NCI-H524 (cell line): ENCODE measurements at places on chromosomes 11 and 22.

DNA sequence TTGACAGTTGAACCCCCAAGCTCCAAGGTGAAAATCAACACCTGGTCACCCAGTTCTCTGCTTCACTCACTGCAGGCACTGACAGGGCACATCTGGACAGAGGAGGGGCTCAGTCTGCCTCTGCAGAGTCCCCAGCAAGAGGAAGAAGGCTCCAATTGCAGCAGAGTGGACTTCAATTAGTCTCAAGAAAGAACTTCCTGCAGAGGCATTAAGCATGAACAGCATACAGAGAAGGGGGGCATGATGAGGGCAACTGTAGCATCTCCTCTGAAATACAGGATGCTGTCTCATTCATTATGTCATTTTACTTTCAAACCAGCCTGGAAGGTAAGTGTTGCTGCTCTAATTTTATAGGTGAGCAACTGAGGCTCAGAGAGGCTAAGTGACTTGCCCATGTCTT, 11.1 kb downstream of the GDPD5 start:
- no peak for DNase-seq

- no peak for DNase-seq
Measured at GRCh38 chr11:29963036-29963435, 53.8 kb downstream of the KCNA4 start.

DNA sequence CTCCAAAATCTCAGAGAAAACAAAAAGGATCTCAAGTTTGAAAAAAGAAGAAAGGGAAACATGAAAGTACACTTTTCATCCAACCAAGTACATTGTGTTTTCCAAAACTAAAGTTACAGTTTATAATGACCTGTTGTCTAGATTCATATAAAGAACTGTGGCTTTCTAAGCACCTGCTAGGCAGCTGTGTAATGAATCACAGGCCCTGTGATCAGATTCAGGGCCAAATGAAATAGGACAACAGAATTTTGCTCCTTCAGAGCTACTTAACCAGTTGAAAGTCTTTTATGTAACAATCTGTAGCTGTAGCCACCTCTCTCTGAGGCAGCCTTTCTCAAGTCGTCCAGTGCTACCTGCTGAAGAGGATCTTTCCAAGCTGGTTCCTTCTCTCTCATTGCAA, 960.0 kb upstream of the RAG2 start:
- DNase-seq: no peak

- no peak for DNase-seq
Measured at GRCh38 chr11:69085490-69086095, 36.9 kb downstream of the TPCN2 start.

DNA sequence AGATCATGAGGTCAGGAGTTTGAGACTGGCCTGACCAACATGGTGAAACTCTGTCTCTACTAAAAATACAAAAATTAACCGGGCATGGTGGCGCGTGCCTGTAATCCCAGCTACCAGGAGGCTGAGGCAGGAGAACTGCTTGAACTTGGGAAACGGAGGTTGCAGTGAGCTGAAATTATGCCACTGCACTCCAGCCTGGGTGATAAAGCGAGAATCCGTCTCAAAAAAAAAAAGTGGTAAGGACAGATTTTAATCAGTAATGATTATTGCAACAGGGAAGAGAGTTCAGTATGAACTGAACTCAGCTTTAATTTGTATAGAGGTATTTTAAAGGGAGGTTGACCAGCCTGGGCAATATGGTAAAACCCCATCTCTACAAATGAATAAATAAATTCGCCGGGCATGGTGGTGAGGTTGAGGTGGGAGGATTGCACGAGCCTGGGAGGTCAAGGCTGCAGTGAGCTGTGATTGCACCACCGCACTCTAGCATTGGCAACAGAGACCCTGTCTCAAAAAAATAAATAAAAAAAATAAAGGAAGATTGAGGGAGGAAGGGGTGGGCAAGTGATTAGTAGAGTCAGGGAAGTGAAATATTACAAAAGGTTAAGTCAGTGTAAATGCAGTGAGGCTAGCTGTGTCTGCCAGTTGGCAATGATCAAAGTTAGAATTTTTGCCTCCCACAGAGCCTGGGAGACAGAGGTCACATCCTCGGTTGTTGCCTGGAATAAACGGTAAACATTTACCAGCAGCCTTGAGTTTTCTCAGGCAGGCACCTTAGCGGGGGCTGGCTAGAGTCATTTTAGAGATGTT, 2.6 kb upstream of the MCM5 start:
- no peak for DNase-seq

- no peak for DNase-seq
Measured at GRCh38 chr11:109968781-109969180, 124.4 kb upstream of the ZC3H12C start.

- no peak for DNase-seq
Measured at GRCh38 chr22:18042685-18043084, 18.3 kb upstream of the MICAL3 start.

DNA sequence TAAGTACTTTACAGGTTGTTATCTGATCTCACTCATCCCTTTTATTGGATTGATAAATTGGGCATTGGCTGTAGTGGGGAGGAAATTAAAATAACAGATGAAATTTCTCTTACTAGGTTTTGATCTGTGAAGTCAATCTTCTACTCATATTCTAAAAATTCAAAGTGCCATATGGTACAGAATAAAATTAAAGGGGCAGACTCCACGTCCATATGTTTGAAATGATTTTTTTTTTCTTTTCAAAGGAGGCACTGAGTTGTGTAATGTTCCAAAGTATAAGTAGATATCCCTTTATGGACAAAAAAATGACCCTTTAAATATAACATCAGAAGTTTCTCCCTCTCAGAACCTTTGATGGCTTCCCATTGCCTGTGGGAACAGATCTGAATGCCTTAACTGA, 207.4 kb downstream of the DBX1 start:
- no peak for DNase-seq

DNA sequence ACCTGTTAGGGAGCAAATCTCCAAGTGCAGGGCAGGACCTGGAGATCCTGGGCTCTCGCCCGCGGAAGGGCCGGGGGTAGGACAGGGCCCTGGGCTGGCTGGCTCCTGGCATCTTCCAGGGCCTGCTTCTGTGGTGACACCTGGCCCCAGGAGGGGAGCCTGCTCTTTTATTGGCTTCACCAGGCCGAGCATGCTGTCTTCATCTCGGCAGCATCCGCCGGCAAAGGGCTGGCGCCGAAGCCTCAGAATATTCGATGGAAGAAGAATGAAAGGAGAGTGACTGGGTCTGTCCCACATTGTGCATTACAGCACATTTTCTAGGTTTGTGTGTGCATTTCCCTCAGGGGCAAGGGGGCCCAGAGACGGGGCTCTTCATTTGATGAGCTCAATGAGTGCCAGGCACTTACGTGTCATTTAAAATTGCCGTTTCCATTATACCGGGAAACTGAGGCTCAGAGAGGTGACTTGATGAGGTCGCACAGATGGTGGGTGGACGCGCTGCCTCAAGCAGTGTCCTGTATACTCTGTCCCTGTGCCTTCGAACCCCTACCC, 70.0 kb downstream of the RBX1 start:
- DNase-seq: no peak

- peak; percentile 16 for DNase-seq
Measured at GRCh38 chr11:47466701-47467250, 17.8 kb upstream of the RAPSN start.

- no peak for DNase-seq
Measured at GRCh38 chr11:125978778-125979407, 33.0 kb downstream of the VSIG10L2 start.

- DNase-seq: no peak
Measured at GRCh38 chr22:45632791-45633515, 38.7 kb upstream of the ATXN10 start.

DNA sequence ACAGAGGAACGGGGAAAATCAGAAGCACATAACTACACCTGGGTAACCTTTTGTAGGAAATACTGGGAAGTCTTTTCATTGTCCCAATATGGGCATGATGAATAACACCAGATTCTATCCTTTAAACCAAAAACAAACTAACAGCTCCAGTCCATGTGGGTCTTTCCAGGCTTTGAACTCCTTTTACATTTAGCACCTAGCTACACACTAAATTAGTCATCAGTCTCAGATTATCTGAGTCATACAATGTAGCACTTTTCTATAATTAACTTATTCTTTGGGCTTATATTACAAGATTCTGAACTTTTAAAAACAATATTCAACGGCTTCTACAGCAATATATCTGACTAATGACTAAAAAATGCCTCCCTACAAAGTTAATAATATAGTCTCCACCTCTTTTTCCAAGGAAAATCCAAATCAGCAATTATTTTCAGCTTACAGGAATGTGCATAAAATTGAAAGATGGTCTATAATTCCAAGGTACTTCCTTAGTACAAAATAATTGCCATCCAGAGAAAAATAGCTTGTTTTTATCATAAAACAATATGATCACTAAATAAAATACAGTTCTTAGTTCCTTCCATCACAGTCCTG, 26.3 kb downstream of the STK33 start:
- no peak for DNase-seq

DNA sequence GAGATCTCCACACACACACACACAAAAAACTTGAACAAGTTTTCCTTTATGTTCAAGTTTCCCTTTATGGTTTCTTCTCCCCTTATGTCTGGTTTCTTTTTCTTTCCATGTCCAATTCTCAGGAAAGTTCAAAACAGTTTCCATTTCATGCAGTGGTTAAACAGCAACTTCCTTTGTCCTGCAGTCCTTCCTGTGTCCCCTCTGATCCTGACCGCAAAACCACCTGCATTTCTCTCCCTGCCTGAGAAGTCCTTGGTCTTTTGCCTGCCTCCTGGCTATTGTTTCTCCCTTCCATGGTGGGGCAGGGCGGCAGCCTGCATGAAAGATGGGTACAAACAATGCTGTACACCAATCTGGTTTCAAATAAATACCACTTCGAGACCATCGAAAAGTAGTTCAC, 58.3 kb upstream of the SORL1 start:
- no peak for DNase-seq

- no peak for DNase-seq
Measured at GRCh38 chr11:124536520-124536919, 6.9 kb downstream of the OR8B12 start.

DNA sequence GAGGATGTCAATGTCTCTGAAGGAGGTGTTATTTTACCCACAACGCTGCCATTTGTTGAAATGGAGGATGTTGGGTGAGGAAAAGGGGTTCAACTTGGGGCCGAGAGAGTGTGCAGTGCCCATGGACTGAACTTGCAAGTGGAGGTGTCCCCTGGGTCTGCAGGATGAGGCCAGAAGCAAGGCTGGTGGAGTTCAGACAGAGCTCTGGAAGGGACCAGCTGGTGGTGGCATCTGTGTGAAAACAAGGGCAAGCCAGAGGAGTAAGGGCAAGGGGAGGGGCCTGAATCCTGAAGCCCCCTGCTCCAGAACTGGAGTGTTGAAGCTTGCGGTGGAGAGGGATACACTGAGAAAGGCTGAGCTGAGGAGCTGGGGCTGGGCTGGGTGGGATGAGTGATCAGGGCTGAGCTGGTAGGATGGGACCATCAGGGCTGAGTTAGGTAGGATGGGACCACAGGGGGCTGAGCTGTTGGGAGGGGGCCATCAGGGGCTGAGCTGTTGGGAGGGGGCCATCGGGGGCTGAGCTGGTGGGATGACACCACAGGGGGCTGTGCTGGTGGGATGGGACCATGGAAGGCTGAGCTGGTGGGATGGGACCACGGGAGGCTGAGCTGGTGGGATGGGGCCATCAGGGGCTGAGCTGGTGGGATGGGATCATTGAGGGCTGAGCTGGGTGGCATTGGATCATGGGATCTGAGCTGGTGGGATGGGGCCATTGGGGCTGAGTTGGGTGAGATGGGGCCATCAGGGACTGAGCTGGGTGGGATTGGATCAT, 13.4 kb upstream of the CTSD start:
- DNase-seq: no peak

DNA sequence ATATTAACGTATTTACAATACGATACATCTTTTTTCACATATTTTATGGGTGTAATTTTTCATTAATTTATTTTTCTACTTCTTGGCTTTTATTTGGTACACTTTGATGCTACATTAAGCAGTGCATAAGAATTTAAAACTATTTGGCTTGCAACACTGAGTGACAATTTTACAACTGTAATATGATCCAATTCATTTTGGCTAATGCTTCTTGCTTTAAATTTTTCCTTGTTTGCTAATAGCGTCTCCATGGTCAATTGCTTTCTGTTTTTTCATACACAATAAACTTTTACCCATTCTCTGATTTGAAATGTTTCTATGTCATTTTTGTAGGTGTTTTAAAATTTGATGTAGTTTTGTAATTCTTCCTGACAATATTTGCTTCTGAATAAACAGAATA, 773.2 kb downstream of the FAM181B start:
- no peak for DNase-seq

GRCh38 chr11:1047595-1048156, 11.2 kb upstream of the MUC6 start:
- no peak for DNase-seq

GRCh38 chr11:126415128-126415527, 59.6 kb downstream of the ST3GAL4 start:
- no peak for DNase-seq

DNA sequence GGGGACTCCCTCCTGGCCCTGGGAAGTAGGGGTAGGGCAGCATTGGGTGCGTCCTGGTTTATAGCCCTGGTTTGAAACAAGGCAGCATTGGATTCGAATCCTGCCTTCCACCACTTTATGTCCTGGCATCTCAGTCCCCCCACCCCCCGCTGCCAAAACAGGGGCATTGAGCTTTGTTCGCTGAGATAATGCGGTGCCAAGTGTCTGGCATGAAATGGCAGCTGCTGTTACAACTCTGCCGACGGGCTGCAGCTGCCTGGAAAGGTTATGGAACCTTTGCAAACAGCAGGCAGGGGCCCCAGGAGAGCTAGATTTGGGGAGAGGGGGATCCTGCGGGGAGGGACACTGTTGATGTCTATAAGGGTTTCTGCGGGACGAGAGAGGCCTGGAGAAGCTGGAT, 1.9 kb downstream of the TST start:
- no peak for DNase-seq

- no peak for DNase-seq
Measured at GRCh38 chr11:80593648-80594374, 1153.0 kb upstream of the TENM4 start.

DNA sequence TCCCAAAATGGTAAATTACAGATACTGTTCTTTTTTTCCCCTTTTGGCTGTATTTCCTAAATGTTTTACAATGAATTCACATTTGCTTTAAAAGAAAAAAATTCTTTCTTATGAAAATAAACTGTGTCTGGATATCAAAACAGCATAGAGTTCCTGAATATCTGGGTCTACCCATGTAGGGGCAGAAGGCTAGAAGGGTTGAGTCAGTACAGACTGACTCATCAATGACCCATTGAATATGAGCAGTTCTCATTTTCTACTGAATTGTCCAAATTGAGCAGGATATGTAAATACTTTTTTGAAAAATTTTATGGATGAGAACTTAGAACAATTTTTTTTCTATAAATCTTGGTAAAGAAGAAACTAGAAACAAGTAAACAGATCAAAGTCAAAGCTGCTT, 16.3 kb upstream of the C11orf87 start:
- no peak for DNase-seq

DNA sequence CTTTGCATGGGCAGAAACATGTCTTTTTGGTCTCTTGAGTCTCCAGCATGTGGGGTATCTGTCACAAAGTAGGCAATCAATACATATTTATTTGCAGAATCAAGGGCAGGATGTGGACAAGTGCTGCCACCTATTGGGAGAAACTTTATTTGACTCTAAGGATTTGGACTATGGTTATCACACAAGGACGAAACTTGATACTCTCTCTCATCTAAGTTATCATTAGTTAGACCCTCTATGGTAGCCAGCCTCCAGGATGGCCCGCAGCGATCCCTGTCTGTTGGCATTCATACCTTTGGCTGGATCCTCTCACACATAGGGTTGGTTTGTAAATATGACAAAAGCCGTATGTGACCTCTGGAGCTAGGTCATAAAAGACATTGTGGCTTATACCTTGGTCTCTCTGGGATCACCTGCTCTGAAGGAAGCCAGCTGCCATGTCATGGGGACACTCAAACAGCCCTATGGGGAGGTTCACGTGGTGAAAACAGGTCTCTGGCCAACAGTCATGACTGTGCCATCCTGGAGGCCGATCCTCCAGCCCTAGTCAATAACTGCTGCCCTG, 1.1 kb upstream of the FBXO7 start:
- peak; percentile 21 for DNase-seq
